NT2/D1 (cell line): ENCODE measurements at places on chromosomes 11 and 22.

DNA sequence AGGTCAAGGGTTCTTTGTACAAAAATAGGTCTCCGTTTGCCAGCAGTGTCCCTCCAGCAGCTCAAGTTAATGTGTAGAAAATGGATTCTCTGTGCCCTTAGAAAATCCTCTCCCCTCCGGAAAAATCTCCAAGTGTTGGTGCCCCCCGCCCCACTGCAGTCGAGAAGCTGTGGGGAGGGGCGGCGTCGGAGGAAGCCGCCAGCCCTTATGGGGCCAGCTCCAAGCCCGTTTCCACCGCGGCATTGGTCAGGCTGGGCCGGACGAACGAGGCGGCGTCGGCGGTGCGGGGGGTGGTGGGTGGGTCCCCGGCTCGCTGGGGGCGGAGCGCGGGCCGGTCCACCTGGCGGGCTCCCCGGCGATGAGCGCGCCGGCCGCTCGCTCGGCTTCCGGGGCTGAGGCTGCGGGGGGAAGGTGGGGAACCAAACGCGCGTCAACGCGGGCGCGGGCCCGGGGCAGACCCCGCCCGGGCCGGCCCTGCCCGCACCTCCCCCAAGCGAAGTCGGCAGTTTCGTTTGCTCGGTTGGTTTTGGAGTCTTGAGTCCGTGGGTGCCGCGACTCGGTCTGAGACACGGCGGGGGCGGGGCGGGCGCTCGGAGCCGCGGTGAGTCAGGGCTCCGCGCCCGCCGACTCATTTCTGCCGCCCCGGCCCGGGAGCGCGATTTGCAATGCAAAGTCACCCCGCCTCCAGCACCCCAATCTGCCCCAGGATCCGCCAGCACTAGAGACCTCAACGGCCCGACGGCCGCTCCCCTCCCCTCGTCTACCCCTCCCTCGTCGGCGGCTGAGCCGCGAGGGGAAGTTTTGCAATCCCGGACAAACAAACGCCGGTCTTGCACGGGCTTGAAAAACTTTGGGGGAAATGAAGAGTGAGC lies 1.4 kb downstream of the ASCL2 start:
- DNase-seq = peak; percentile 33

GRCh38 chr11:113376156-113376555 lies 11.4 kb upstream of the ANKK1 start:
- DNase-seq = no peak

DNA sequence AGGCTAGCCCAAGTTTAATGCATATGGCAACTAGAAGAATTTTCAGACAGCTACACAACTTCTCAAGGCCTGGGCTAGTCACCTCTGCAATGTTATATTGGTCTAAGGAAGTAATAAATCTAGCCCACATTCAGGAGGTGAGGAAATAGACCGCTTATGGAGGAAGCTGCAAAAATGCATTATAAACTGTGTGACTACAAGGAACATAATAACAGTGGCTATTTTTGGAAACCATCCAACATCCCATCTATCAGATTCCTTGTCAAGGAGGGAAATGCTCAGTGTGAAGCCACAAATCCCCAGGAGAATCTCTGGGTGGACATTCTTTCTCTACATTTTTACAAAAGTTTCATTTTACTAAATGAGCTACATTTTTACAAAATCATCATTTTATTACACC lies 76.1 kb downstream of the BBOX1 start:
- no peak for DNase-seq

DNA sequence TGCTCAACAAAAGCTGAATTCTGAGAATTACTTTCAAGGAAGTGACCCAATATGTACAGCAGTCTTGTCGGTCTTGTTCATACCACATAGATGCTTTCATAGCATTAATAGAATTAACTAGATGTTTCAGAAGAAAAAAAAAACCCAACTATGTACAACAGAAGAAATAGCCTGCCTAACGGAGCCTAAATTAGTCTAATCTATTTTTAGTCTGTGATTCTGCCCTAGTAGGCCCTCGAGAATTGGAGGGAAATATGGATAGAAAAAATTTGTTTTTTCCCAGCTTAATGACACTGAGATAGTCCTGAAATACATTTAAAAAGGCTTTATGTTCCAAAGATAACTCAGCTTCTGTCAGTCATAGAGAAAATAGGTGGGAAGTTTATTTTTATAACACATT lies 17.1 kb upstream of the TRPC6 start:
- no peak for DNase-seq

DNA sequence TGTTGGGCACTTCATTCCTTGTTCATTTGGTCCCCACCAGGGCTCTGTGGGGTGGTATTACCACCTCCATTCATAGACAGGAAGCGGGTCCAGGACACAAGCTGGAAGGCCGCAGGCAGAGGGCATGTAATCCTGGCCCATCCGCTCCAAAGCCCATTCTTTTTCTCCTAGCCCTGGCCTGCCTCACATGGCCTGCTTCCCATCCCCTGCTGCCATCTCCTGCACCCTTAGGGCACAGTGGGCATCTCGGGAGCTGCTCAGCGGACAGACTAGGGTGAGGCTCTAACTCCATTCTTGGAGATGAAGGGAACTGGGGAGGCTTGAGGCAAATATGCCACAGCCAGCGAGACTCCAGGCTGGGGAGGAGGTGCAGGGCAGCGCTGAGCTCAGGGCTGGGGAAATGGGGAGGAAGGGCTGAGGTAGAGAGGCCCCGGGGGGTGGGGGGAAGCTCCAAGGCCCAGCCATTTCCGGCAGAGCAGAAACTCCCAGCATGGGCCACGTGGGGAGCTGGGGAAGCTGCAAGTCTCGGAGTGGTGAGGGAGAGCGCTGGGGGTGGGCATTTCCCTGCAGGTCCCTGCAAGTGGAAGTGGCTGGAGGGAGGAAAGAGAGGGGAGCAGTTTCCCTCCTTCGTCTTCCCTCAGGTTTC lies 14.3 kb upstream of the BCL9L start:
- no peak for DNase-seq

GRCh38 chr22:23219822-23220484 lies 39.6 kb downstream of the BCR start:
- no peak for DNase-seq

DNA sequence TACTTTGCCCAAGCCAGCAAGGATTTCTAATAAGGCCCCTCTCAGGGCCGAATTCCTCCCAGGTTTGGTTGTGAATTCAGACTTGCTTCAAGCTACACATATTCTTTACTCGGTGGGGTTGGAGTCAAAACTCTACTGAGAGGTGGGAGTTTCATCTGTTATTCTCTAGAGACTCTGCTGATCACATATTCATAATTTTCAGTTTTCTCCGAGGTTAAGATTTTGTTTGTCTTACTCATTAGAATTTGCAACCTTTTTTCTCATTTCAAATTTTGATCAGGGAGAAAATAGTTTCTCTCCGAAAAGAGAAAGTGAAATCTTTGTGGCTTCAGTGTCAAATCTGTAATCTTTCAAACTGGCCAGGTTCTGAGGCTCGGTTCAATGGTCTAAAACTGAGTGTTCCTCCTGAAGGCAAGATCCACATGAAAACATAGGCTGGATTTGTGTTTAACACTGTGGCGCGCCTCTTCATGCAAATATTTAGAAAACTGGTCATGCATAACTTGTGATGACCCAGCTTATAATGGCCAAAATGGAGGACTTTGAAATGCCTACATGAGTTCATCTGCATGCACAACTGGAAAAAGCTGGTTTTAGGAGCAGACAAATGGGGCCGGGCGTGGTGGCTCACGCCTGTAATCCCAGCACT lies 21.5 kb upstream of the GSTP1 start:
- no peak for DNase-seq

GRCh38 chr11:79434283-79434682 lies 6.5 kb downstream of the TENM4 start:
- DNase-seq = no peak

DNA sequence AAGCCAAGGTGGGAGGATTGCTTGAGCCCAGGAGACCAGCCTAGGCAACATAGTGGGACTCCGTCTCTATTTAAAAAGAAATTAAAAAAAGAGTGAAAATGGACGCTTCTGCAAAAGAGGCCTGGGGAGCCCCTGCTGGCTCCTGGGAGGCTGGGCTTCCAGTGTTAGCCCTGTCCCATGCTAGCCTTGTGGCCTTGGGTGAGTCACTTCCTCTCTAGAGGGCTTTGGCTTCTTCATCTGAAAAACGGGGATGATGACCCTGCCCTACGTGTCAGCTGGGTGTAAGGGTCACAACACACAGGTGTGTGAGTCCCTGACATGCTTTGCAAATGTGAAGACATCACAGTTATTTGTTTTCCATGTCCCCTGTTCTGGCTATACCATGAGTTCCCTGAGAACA lies 32.8 kb downstream of the FAM227A start:
- DNase-seq = no peak

- DNase-seq = no peak
Observed at GRCh38 chr11:96097844-96098421, 174.0 kb upstream of the MTMR2 start.

DNA sequence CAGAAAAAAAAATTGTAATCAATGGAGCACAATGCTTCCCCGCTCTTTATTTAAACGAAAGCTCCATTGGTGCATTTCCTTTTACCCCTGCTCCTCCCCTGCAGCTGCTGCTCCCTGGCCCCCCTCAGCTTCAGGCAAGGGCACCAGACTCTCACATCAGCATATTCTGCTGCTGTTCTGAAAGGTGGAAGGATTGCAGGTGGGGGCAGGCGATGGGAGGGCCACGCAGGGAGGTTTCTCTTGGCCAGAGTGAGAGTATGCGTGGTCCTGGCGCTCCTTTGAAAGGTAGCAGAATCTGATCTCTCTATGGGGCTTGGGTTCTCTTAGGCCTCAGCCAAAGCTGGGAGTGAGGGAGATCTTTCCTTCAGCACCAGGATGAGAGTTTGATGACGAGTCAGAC lies 240.9 kb upstream of the CADM1 start:
- DNase-seq = no peak

DNA sequence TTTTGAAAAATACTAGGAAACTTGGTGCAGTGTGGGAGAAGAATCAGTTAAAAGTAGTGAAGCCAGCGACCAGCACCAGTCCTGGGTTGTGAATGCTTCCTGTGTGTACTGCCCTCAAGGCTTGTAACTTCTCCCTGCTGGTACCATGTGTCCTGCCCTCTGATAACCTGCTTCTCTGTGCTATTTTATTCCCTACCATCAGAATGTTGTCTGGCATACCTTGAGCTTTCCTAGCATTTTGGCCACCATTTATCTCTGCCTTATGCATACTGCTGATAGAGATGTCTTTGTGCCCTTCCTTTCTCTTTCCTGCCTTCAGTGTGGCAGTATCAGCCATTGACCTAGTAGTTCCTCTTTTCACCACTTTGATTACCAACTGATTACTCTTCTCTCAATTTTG lies 2.0 kb downstream of the GTF2H1 start:
- DNase-seq = no peak

GRCh38 chr11:13302420-13302958 lies 24.9 kb downstream of the BMAL1 start:
- DNase-seq = no peak

DNA sequence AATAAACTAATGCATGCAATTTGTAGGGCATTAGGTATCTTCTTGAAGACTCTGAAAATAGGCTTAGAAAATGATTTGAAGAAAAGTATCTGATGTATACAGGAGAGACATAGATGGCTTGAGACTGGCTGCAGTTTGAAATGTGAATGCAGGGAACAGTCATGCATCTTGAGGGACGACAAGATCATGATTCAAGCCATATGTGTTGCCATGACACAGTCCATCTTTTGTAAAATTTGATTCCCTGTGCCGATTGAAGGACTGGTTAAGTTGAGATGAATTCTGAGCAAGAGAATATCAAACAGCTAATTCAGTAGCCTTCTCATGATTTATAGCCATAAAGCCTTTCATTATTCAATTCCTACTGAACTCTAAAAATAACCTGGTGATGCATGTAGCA lies 231.6 kb downstream of the CASP12 start:
- no peak for DNase-seq

DNA sequence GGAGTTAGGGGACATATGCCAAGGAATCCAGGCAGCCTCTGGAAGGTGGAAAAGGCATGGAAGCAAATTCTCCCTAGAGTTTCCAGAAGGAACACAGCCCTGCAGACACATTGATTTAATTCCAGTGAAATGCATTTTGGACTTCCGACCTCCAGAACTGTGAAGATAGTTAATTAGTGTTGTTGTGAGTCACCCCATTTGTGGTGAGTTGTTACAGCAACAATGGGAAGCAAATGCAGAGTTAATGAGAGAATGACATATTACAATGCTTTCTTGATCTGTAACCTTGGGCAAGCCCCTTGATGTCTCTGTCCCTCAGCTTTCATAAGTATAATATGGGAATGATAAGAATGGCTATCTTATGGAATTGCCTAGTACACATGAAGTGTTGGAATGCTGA lies 178.7 kb downstream of the KIRREL3 start:
- no peak for DNase-seq

GRCh38 chr11:10050561-10050960 lies 243.5 kb downstream of the SBF2 start:
- no peak for DNase-seq

- no peak for DNase-seq
Observed at GRCh38 chr11:2681408-2682145, 18.2 kb downstream of the KCNQ1OT1 start.

- no peak for DNase-seq
Observed at GRCh38 chr11:130215531-130216220, 56.1 kb downstream of the ST14 start.

DNA sequence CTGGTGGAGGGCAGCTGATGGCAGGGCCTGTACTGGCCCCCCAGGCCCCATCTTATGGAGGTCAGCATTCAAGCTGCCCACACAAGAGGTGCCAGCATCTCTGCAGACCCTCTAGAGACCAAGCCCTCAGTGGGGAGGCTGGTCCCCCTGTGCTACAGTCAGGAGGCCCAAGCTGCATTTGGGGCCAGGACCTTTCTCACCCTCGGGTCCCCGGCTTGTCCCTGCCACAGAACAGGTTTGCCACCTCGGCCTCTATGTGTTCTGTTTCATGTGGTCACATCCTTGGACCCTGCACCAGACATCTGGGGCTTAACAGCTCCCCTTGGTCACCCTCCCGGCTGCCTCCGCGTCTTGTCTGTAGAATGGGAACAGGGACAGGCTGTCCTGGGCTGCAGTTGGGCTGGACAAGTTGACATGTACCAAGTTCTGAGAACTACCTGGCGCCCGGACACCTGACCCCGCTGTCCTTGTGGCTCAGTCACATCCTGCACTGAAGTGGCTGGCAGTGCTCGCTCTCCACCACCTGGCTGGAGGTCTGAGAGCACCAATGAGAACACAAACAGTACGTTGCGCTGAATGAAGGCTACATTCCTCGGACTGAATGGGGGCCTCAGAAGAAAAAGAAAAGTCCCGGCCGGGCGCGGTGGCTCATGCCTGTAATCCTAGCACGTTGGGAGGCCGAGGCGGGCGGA lies 2.7 kb upstream of the PLXNB2 start:
- DNase-seq = no peak

DNA sequence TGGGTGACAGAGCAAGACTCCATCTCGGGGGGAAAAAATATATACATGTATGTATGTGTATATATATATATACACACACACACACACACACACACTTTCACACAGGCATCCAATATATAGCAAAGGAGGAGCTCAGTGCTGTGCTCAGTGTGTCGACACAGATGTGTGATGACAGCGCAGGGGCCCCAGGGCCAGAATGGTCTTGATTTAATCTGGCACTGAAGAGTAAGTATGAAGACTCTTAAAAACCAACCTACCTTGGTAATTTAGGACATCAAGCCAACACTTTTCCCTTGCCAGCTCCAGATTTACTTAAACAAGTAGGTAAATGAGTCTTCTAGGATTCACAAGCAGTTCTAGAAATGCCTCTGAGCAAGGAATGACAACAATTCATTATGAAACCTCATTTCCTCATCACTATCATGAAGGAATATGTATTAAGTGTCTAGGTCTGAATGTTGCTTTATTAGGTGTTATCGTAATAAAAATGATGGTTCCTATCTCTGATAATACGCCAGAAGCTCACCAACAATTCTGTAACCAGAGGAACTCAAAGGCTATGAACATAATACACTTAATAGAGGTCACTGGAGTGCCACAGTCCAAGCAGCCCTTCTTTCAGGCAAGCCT lies 71.5 kb downstream of the SGSM3 start:
- DNase-seq = no peak

GRCh38 chr11:127063241-127063640 lies 62.7 kb upstream of the KIRREL3 start:
- DNase-seq = no peak
